ELF-1 (cell line): ENCODE measurements at places on chromosomes 7 and 10.

DNA sequence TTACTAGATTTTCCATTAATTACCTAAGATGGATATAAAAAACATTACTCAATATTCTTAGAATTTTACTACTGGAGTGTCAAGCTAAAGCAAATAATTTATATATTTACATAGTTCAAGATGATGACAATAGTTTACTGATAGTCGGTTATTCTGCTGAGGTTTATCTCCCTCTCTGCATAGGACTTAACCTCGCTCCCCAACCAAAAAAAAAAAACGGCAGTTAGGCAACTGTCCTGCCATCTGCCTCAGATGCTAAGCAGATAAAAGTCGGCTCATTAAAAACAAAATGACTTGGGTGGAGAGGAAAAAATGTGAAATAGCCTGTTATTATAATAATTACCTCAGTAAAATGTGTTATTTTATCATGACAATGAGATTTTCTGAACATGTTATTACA is 14.0 kb upstream of the ITGB8 start:
- DNase-seq: no peak

- DNase-seq: no peak
Measured at GRCh38 chr10:116101616-116102315, 171.2 kb downstream of the GFRA1 start.

DNA sequence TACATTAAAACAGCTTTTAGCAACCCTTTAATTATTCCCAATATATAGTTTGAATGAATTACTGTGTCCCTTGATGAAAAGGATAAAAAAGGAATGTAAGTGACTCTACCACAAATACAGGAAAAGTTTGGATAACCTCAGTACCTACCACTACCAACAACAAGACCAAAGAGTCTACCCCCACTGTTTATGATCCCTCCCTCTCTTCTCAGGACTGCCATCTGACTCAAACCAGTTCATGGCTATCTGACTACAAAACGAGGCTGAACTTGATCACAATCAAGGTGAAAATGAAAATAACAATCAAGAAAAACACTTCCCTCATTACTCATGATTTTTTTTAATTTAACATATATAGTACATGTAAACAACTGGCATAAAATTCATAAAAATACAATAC is 108.7 kb downstream of the DPY19L1 start:
- DNase-seq: no peak

- no peak for DNase-seq
Measured at GRCh38 chr7:81301815-81302214, 383.0 kb upstream of the SEMA3C start.

DNA sequence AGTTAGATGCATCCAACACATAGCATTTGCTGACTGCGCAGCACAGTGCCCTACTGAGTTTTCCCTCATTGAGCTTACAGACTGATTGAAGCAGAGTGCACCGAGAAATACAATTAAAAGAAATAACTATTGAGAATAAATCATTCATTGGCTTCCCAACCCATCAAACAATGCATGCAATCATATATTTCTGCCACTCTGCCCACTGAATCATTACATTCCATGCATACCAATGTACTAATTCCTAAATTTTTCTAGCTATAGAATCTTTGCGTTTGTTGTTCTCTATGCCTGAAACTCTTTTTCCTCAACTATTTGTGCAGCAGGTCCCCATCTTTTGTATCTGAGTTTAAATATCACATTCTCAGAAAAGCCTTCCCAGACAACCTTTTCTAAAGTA is 783.8 kb downstream of the SORCS1 start:
- DNase-seq: no peak

DNA sequence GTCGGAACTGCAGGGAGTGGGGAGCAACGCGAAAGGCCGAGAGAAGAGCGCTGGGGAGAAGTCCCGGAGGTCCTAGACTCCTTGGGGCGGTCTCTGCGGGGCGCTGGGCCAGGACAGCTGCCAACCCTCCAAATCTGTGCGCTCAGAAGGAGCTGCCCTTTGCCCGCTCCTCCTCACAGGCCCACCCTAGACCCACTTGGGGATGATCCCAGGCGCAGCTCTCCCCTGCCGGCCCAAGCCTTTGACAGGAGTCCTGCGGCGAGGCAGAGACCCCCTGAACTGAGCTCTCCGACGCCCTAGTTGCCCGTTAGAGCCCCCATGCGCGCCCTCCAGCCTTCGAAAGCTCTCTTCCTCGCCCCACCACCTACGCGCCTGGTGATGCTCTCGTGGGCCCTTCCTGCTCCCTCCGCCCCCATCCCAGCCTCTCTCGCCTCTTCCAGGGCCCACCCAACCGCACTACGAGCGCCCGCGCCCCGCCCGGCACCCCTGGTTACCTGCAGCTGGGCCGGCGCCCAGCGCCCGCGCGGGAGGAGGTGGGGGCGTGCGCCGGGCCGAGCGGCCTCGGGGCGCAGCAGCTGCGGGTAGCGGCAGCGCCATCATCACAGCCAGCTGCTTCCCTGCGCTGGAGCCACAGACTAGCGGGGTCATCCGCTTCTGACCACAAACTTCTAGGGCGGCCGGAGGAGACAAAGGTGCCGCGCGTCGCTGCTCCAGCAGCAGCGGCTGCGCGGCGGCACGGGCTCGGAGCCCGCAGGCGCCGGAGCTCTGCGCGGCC is 353.4 kb downstream of the DNAJB6 start:
- no peak for DNase-seq

GRCh38 chr7:70707823-70708243 is 424.1 kb upstream of the GALNT17 start:
- no peak for DNase-seq

- DNase-seq: no peak
Measured at GRCh38 chr7:120916538-120916937, 34.0 kb upstream of the ING3 start.

GRCh38 chr7:107917763-107918651 is 27.0 kb downstream of the DLD start:
- no peak for DNase-seq

DNA sequence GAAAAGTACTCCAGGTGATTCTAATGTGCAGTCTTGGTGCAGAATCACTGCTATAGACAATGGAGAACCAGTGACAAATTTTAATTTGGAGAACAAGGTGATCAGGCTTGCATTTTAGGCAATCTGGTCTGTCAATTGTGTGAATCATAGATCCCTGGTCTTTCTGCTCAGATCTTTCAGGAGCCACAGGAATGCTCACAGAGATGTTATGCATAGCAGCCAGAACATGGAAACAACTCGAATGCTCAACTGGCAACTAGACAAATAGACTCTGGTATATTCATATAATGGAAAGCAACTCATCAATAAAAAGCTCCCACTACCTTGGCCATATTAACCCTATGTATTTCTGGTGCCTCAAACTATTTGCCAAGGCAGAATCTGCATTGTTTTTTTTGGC is 209.1 kb downstream of the PHF14 start:
- no peak for DNase-seq

- DNase-seq: no peak
Measured at GRCh38 chr7:45130910-45131309, 19.4 kb upstream of the TBRG4 start.

- no peak for DNase-seq
Measured at GRCh38 chr7:111392294-111392693, 170.0 kb downstream of the IMMP2L start.

DNA sequence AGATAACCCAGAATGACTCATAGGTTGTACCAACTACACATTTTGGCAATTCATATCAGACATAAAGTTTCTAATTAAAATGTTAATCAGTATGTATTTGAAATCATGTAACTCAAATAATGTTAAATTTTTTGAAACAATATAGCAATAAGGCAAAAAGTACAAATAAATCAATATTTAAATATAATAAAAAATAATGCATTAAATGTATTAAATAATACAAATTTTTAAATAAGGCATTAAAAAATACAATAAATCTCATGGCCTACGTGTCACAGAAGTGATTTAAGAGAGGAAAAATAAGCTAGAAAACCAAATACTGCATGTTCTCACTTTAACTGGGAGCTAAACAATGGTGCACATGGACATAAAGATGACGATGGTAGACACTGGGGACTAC is 9.1 kb downstream of the PON2 start:
- DNase-seq: no peak

DNA sequence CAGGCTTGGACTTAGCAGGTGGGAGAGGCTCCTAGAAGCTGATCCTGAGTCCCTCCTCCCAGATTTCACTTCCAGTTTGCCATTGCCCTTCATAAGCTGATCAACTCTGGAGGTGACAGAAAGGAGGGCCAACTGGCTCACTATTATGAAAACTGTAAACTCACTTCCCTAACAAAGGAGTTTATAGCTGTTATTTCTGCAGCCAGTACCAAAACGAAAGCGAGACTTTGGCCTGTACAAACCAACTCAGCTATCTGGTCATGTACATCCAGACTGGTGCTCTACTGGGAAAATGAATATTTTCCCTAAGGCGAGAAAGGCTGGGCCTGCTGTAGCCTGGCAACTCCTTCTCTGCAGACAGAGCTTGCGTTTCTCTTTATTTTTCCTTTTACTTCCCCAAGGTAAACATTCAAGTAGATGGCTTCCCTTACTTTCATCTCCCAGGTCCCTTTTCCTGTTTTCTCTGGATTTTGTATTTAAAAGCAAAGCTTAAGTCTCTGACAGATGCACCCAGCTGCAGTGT is 54.7 kb downstream of the GALNT17 start:
- no peak for DNase-seq

DNA sequence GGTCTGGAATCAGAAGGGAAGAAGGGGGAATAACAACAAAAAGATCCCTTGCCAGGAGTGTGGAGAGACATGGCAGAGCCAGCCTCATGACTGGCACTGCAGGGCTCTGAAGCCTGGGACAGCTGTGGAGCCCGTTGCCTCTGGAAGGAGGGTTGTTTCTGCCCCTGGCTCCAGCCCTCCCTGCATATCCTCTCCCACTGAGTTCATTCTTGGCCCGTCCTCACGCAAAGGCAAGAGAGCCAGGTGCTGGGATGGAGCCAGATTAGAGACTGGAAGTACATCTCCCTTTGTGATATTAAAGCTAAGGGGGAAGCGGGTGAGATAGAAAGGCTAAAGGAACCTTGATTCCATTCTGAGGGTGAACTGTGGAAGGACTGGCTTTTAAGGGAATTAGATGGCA is 141.5 kb upstream of the NPVF start:
- no peak for DNase-seq

- DNase-seq: no peak
Measured at GRCh38 chr10:55065185-55065584, 264.2 kb upstream of the PCDH15 start.

GRCh38 chr10:90352288-90352687 is 505.6 kb downstream of the HTR7 start:
- peak; percentile 40 for DNase-seq

DNA sequence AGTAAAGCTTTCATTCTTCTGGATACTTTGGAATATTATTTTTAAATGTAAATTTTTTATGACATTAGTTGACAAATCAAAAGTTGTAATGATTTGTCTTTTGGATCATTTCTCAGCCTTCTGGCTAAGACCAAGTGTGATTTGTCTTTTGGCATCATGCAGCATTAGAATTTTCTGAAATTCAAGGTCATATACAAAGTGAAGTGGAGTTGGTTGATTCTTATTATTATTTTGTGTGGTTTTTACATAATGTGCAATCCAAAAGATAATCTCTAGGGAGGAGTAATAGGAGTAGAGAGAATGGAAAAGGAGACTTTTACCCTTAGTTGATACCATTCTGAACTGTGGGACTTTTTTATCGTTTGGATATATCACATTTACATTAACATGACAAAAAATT is 24.2 kb upstream of the SEPTIN7 start:
- no peak for DNase-seq

DNA sequence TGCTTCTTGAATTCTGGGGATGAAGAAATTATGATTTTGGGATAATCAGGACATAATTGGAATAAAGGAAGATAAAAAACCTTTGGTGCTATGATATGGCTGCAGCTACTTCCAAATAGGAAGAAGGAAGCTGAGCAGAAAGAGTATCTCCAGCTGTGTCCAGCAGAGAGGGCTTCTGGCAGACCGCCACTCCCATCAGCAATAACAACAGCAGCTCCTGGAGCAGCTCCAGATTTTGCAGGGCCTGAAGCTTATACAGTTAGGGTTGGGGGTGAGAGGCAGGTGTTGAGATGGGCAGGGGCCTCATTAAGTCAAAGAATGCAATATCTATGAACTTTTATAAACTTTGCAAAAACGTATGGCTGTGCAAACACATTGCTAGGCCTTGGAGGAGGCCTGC is 62.3 kb downstream of the C10orf120 start:
- no peak for DNase-seq

- DNase-seq: no peak
Measured at GRCh38 chr10:5650664-5651387, 15.6 kb downstream of the ASB13 start.

GRCh38 chr10:75899816-75900390 is 468.5 kb downstream of the LRMDA start:
- no peak for DNase-seq

DNA sequence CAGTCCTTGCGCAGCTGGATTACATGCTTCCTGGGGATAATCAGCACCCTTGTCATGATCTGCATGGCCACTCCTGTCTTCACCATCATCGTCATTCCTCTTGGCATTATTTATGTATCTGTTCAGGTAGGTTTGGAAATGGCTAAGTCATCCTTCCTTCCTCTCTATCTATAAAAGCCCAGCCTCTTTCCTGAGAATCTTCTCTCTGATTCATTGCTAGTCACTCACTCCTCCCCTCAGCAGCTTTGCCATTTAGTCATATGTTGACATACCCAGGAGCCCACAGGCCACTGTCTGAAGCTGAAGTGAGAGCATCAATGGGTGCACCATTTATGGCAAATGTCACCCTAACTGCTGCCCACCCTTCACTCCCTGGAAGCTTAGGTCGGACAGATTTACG is 52.0 kb downstream of the ABCC2 start:
- DNase-seq: no peak

DNA sequence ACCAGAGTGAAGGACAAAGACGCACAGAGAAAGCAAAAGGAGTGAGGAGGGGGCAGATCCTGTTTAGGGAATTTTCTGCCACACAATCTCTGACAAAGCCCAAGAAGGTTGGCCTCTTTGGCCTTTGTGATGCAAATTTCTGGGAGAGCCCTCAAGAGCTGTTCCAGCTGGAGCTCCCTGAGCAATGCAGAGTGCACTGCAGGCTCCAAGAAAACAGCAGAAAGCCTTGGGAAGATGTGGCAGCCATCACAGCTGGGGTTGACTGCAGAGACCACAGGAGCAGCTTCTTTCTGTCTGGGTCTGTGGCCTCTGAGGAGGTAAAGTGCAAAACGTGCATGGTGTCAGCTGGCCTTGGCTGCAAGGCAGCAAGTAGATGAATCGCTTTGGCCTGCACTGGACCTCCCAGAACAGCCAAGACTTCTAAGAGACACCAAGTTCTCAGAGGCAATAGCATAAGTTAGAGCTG is 200.2 kb downstream of the ELMO1 start:
- peak; percentile 94 for DNase-seq

DNA sequence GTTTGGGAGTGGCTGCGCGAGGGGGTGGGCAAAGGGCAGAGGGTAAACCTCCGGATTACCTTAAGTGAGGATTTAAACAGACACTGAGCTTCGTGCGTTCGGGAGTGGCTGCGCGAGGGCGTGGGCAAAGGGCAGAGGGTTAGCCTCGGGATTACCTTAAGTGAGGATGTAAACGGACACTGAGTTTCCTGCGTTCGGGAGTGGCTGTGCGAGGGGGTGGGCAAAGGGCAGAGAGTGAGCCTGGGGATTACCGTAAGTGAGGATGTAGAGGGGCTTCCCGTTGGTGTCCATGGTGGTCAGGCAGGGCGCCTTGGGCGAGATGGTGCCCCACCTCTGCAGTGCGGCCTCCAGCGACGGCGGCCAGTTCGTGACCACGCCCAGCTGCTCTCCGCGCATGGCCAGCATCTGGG is 275.8 kb downstream of the DIP2C start:
- DNase-seq: peak; percentile 44

GRCh38 chr7:25310896-25311295 is 82.6 kb upstream of the NPVF start:
- peak; percentile 21 for DNase-seq
